ENCODE measurements at places on chromosomes 4 and X.

DNA sequence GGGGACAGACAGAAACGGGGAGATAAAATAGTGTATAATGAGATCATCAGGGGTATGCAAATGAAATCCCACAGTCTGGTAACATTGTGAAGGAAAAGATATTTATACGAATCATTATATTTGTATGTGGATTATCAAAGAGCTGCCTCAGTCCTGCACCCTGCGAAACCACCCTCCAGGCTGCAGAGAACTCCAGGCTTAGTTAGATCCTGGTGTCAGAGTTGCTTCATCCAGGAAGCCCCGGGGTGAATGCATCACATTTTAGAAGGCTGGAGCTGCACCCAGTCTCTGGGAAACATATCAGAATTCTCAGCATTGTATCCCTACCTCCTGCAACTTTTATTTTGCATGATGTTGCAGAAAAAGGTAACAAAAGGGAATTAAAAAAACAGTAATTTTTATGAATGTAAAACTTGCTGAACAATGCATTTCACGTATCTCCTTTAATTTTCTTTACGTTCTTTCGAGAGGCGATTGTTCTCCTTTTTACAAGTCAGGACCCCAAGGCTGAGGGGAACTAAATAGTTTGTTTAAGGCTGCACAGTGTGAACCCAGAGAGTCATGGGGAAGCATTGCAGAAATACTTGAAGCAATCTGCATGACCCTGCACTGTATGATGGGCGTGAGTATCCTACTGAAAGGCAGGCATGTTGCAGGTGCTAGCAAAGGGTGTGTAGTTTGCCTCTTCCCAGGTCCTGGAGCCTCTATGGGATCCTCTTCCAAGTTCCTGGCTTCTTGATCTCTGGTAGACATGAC, 299.5 kb upstream of the CLNK start:
- DNase-seq, result no peak

DNA sequence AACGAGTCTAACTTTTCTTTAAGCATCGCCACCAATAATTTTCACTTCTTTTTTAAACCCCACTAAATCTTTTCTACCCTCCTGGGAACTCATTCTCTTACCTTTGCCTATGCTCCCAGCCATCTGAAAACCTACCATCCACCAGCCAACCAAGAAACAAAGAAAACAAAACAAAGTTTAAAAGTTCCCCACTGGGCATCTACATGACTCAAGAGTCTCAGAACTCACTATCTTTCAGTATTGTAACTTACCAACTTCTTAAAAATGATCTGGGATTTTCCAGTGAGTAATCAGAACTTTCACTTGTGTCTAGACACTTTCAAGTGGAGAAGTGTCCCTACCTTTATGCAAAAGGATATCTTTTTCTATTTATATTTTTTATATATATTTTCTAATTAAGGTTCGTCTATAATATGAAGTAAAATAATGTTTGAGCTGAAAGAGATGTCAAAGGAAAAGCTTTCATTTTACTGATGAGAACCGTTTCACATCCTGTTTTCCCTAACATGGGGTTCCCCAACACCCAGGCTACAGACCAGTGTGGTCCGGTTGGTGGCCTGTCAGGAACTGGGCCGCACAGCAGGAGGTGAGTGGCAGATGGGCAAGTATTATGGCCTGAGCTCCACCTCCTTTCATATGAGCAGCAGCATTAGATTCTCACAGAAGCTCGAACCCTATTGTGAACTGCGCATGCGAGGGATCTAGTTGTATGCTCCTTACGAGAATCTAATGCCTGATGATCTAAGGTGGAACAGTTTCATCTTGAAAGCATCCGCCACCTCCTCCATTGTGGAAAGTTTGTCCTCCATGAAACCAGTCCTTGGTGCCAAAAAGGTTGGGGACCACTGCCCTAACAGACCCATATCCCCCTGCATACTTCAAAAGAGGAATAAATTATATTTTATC, 9.8 kb upstream of the TIGD2 start:
- DNase-seq, result no peak

DNA sequence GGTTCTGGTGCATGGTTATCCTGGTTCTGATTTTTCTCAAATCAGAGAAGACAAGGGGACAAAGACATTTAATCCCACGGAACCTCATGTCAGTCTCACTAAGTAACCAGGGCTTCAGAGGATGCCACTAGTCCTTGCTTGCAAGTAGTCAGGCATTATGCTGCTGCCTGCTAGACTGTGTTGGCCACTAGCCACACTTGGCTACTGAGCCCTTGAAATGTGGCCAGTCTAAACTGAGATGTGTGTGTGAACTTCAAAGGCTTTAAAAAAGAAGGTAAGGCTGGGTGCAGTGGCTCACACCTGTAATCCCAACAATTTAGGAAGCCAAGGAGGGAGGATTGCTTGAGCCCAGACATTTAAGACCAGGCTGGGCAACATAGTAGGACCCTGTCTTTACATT, 48.6 kb upstream of the IGFBP7 start:
- DNase-seq, result no peak

DNA sequence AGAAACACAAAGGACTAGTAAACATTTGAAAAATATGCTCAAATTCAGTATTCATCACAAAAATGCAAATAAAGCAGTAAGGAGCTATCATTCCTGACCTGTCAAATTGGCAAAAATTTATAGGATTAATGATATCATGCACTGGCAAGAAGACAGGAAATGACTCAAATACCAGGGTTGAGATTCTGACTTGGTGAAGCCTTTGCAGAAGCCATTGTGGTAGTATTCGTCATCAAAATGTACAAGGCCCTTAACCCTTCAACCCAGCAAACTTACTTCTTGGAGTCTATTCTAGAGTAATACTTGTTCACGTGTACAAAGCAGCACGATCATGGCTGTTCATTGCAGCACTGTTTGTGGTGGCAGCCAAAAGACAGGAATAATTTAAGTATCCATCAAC, 132.4 kb downstream of the ENOX2 start:
- DNase-seq, result no peak

DNA sequence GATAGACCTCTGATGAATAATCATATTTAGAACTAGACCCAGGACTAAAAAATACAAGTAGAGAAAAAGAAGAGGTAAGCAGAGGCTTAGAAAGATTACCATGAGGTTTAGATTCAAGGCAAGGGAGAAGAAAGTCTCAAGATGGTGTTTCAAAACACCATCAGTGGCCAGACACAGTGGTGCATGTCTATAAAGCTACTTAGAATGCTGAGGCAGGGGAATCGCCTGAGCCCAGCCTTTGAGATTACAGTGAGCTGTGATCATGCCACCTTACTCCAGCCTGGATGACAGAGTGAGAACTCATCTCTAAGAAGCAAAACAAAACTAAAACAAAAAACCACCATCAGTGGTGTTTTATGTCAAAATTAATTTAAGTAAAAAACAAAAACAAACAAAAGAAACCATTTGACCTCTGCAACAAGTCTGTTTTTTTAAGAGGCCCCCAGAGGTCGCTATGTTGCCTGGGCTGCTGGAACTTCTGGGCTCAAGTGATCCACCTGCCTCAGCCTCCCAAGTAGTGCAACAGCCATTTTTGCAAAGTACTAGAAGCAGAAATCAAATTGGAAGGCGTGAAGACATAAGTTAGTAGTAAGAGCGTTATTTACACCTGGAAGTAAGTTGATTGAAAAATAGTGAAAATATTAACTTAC, 784.3 kb downstream of the ADGRL3 start:
- DNase-seq, result no peak

DNA sequence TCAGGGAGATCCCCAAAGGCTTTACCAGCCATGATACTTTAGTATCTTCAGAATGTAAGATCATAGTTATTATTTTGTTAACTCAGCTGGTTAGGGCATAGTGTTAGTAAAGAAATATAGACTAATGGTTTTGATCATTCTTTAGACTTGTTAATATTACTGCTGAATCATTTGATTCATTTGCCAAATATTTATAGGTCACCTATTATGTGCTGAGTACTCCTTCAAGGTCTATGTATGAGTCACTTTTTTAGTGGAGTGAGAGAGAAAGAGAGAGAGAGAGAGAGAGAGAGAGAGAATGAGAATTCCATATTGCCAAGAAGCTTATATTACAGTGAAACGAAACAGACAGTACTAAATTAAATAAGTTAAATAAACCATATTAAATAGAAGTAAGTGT, 110.3 kb downstream of the UBE2NL start:
- no peak for DNase-seq

GRCh38 chr4:87009095-87009648, 74.4 kb downstream of the AFF1 start:
- DNase-seq, result no peak

- DNase-seq, result no peak
These were observed 81.7 kb upstream of the GPM6B start for GRCh38 chrX:13898603-13899002.

- DNase-seq, result no peak
These were observed 4.2 kb upstream of the SRPK3 start for GRCh38 chrX:153776611-153777045.

- DNase-seq, result no peak
These were observed 18.8 kb downstream of the MSN start for GRCh38 chrX:65686236-65686635.

DNA sequence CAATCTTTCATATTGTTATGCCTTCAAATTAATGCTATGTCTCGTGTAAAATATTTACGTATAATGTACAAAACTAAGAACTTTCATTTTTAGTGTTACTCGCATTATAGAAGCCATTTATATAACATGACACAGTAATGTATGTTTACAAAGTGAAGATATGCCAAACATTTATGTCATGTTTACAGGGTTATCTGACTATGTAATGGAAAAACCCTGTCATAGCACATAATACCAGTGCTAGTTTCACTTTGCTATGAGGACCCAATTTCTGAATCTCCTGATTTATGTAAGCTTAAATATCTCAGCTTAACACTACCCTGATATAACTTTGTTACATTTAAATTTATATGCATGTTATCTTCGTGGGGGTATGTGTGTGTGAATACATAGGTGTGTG, 233.1 kb downstream of the FAT4 start:
- no peak for DNase-seq

DNA sequence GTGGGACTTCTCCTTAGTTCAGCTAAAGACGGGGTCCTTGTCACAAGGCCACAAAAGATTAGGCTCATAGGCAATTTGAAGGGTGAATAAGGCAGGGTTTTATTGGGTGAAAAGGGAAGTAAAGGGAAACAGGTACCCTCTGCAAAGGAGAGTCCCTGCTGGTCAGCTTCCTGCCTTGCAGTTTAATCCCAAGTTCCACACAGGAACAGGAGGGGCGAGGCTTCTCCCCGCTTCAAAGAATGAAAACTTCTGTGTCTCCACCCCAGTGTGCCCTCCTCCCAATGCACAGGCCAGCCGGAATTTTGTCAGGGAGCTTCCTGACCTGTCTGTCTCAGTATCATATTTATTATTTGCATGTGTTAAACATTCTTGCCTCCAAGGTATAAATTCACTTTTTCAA, 37.1 kb downstream of the ITM2A start:
- no peak for DNase-seq

GRCh38 chrX:65034668-65035445, 58.6 kb upstream of the ZC4H2 start:
- DNase-seq, result peak; percentile 65

DNA sequence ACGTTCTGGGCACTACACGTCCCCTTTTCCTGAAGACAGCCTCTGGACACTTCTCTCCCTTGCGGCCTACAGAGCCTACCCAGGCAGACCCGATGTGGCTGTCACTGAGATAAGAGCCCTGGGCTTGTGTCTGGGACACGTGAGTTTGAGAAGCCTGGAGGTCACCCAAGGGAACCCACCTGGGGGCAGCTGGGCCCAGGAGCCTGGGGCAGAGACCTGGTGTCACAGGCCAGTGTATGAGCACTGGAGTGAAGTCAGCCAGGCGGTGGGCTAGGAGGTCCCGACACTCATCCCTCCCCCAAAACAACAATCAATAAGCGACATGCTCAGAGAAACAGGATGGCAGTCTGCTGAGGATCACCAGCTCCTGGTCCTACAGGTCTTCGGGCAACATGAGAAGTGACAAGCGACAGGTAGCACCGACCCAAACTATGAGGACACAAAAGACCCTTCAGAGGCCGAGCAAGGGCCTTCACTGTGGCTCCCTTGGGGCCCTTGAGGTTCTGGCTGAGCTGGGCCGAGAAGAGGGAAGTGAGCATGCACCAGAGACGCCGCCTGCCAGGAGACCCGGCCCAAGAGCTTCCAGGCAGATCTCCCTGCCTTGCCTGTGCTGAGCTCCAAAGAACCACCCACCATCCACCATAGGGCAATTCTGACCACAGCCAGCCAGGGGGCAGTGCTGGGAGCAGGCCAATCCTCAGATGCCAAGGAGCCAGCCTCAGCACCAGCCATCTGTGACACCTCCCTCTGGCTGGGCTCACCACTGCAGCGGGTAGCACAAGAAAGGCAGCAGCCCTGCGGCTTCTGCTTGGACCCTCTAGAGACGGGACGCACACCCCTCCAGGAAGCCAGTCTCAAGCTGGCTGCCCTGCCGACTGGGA, 11.0 kb upstream of the DUSP9 start:
- DNase-seq, result no peak

- no peak for DNase-seq
These were observed 16.7 kb downstream of the PRR32 start for GRCh38 chrX:126836186-126836585.

GRCh38 chr4:146061610-146062334, 113.7 kb upstream of the LSM6 start:
- DNase-seq, result no peak

DNA sequence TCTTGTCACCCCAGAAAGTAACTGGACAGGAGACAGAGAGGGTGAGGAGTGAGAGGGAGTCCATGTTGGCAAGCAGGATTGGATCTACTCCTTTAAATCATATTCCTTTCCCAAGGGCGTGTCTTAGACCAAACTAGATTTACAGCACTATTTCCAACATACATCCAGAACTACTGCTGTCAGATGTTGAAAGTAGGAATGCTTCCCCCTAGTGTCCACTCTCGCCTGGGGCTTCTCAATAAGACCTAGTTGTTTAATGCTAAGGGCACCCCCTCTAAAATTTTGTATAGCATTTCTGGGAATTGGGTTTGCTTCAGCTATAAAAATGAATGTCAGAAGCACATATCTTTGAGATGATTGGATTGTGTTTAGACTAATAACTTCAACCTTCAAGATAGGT, 13.3 kb downstream of the OFD1 start:
- no peak for DNase-seq

DNA sequence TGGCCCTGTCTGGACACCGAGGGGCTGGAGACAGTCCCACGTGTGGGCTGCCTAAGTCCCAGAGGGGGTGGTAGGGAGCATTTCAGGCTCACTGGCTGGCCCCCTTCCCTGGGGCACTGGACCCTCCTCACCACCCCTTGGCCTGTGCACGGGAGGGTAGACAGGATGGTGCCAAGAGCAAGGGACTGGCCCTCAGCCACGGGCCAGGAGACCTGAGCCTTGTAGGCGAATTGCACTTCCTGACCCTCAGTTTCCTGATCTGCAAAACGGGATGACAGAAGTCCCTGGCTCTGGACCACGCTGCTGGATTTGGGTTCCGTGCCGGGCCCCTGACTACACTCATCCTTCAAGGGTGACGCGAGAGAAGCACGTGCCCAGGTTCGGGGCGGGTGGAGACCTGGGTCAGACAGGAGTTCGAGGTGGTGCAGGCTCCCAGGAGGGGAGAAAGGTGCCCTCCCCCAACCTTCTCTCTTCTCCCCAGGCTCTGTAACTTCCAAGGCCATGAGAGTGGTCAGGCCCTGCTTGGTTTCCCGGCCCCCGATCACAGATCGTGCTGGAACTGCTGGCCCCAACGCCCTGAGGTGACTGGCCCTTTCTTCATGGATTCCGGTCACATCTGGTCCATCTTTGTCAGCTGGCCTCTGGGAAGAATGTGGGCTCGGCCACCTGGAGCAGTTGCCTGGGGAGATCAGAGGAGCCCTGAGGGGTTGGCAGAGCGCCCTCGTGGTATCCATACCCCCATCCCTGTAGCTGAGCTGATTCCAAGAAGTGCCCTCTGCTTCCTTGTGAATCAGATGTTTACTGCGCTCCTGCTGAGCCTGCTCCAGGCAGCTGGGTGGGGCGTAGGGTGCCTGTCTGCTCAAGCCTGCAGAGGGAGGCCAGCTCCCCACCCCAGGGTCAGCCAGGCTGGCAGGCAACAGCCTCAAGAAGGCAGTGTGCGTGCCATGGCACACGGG, 3.3 kb downstream of the SH3BP2 start:
- DNase-seq, result no peak
